NCI-H187 (cell line): ENCODE measurements at places on chromosomes 1 and 21.

- DNase-seq: no peak
Observed at GRCh38 chr1:230827801-230828200, 40.5 kb downstream of the C1orf198 start.

GRCh38 chr1:110321846-110322245 lies 17.3 kb upstream of the RBM15 start:
- DNase-seq: no peak

DNA sequence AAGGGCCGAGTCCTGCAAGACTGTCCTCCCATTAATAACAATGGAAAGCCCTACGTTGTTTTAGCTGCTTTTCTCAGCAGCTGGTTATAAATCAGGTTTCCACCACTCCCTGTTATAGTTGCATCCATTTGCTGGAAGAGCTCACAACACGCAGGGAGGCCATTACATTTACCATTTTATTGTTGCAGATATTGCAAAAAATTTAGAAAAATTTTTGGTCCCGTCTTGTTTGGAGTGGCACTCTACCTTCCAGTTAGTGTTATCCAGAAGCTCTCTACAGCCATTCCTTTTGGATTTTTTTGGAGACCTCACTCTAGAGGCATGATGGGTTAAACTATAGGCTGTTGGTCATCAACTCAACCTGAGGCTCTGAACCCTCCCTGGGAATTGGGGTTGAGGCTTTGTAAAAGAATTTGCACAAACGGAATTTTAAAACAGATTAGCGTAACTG lies 1532.1 kb upstream of the TPTE start:
- DNase-seq: no peak

- DNase-seq: no peak
Observed at GRCh38 chr1:202150602-202151001, 6.1 kb upstream of the ARL8A start.

DNA sequence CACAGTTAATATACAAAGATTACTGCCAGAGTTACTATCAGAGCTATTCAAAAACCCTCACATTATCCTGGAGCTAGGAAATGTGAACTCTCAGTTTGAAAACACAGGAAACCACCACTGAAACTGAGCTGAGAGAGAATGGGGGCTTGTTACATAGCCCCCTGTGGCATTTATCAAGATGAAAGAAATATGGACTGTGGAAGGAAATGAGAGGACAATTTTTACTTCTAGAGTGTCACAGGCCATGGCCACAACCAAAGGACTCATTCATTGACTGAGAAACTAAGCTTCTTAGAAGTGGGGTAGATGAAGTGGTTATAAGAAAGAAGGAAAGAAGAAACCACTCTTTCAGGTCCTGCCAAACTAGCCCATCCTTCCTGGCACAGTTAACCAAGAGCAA lies 25.3 kb downstream of the DSTYK start:
- DNase-seq: no peak

GRCh38 chr1:103162360-103162759 lies 54.0 kb upstream of the COL11A1 start:
- no peak for DNase-seq

DNA sequence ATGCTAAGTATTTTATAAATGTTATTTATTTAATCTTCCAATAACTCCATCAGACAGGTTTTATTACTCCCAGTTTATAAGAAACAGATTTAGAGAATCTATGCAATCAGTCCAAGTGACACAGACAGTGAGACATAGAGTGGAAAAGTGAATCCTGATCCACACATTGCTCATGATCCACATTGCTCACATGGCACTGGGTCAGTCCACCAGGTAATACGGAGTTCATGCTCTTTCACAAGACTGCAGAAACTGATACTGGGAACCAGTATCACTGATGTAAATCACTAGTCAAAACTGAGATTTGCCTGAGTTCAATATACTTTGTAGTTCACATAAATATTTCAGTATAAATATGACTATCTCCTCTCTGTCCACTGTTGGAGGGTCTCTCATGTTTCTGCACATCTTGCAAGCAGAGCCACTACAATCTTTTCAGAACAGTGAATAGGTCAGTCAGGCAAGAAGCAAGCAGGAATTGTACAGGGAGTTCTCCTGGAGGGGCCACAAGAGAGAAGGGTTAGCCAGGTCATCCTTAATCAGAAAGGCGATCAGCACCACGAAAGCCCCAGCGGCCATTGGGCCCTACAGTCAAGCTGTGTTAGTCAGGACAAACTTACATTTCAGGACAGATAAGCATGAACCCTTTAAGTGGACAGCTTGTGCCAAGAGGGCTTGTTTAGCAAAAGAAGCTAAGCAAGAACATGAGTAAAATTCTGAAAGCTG lies 275.4 kb upstream of the NR5A2 start:
- no peak for DNase-seq

- DNase-seq: no peak
Observed at GRCh38 chr1:78483903-78484302, 6.9 kb upstream of the PTGFR start.

GRCh38 chr1:76351655-76352054 lies 277.1 kb downstream of the ST6GALNAC3 start:
- DNase-seq: no peak

DNA sequence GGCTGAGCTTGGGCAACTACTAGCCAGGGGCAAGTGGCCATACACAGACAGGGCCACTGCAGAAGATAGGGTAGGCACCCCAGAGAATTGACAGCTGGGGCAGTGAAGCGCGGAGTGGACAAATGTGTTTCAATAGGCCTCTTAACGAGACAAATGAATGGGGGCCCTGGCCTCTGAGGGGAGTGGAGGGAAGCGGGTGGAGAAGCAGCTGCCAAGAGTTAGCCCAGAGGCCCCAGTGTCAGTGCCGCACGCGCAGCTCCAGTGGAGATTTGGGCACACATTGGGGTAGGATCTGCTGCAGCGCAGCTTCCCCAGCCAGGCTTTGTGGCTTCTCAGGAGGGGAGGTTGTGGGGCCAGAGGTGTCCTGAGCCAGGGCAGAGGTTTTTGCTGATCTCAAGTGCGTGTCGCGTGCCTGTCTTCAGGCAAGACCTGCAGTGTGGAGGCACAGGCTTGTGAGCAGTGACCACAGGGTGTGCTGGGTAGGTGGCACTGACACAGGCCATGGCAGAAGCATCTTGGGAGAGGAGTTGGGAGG lies 16.9 kb downstream of the PTPRF start:
- DNase-seq: no peak

- DNase-seq: no peak
Observed at GRCh38 chr1:52636721-52637695, 4.0 kb downstream of the SHISAL2A start.

DNA sequence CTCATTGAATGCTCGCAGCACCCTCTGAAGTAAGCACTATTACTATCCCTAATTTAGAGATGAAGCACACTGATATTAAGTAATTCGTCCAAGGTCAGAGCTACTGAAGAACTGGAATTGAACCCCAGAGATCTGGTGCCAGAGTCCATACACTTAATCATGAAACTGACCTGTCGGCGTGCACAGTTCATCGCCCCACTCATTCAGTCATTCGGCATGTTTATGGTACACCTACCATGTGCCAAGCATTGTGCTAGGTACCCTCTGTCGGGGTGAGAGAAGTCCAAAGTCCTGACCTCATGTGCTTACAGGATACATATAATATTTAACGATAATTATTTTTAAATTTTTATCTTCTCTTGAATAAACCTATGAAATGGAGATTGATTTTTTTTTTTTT lies 5.6 kb upstream of the CENPS start:
- no peak for DNase-seq

DNA sequence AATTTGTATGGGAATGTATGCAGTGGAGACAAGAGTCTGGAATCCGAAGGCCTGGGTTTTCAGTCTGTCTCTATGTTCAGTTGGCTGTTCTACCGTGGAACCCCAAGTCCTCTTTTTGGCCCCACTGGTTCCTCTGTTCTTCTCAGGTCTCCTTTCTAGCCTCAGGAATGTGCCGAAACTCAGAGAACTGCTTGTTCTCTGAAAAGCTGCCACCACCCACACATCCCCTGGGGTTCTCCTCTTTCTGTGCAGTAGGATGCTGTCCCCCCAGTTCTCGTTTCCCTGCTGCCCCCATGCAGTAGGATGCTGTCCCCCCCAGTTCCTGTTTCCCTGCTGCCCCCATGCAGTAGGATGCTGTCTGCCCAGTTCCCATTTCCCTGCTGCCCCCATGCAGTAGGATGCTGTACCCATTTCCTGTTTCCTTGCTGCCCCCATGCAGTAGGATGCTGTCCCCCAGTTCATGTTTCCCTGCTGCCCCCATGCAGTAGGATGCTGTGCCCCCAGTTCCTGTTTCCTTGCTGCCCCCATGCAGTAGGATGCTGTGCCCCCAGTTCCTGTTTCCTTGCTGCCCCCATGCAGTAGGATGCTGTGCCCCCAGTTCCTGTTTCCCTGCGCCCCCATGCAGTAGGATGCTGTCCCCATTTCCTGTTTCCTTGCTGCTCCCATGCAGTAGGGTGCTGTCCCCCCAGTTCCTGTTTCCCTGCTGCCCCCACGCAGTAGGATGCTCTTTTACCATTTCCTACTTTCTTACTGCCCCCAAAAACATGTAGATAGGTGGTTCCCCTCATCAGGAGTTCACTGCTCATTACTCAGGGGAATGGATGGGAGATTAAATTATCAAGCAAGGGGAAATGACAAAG lies 35.3 kb downstream of the OPTC start:
- DNase-seq: no peak
